ENCODE measurements at places on chromosomes 3 and 15.

DNA sequence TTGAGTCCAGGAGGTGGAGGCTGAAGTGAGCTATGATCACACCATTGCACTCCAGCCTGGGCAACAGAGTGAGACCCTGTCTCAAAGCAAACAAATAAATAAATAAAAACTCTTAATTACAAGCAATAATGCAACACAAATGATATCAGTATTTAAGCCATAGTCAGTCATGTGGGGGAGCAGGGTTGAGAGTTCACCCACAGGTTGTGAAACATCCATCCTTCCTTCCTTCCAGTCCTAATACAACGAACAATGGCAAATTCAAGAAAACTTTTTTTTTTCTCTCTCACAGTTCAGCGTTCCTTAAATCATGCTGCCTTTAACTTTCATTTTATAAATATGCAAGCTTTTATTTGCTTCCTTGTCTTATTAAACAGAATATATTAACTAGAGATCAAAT lies 24.1 kb downstream of the ZNF592 start:
- DNase-seq, result no peak

GRCh38 chr15:80317389-80318182 lies 65.6 kb upstream of the CTXND1 start:
- no peak for DNase-seq

DNA sequence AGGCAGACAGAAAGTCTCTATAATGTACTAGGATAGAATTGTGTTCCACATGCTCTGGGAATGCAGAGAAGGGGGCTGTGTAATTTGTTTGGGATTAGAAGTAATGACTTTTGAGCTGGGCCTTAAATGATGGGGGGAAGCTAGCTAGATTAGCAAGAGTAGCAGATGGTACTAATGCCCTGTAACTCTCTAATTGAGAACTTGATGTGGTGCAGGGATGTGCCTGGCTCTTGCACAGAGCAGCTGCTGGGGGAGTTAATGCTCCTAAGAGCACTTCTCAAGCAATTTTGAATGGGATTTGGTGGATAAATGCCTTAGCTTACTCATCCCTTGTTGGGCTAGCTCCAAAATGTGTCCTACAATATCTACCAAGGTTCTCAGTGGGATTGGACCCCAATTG lies 12.4 kb upstream of the SYN2 start:
- DNase-seq, result peak; percentile 85

- no peak for DNase-seq
Measured at GRCh38 chr15:38698254-38698653, 133.6 kb upstream of the RASGRP1 start.

GRCh38 chr15:85335193-85335942 lies 45.0 kb upstream of the AKAP13 start:
- DNase-seq, result peak; percentile 43

DNA sequence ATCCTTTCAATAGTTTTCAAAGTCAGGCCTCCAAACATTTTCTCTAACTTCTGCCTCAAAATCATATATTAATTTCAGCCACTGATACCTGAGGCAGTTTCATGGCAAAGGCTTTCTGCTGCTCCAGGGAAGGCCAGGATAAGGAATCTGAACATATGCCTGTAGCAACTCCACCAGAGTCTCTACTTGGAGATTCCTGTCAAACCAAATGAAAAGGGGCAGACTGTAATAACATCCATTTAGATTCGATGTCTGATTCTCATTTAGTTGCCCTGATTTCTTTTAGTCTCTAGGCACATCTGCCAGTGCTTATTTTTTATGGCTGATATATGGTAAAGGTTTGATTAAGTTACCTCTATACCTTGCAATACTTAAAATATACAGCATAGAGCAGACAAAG lies 109.6 kb upstream of the ZNF385D start:
- DNase-seq, result peak; percentile 76

- DNase-seq, result no peak
Measured at GRCh38 chr15:58038426-58039078, 27.0 kb downstream of the ALDH1A2 start.

DNA sequence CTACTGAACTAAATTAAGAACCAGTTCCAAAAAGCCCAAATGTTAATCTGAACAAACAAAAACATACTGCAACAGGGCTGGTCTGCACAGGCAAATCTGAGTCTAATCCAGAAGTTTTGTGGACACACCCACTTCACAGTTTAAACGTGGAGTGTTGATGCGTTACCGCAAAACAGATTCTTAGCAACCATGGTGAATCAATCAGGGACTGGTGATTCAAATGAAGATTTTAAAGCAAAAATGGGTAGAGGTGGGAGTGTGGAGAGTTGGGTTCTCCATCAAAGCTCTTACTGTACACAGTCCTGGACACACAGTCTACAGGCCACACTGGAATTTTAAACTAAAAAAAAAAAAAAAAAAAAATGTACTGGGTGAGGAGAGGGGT lies 5.2 kb downstream of the ANXA2 start:
- no peak for DNase-seq

Measured in SK-N-DZ (cell line).